ENCODE measurements at places on chromosomes 7 and 10.

- no peak for DNase-seq
Observed at GRCh38 chr10:99850767-99851340, 68.4 kb downstream of the ABCC2 start.

DNA sequence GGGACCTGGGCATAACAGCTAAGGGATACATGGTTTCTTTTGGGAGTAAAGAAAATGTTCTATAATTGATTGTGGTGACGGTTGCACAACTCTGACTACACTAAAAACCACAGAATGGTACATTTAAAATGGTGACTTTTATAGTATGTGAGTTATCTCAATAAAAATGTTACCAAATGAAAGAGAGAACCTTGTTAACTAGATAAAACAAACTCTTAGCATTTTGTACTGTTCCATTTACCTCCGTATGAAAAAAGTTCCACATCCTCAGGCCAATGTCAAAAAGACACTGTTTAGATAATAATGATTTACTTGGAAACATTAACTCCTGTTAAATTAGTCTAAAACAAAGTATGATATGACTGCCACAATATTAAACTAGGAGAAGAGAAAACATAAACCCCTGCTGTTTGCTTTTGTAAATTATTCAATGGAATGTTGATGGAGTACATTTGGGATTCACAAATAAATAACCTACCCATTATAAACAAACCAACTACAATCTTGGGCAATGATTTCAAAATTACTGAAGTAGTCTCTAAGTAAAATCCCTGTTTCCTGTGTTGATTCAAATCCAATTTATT is 60.7 kb downstream of the SMURF1 start:
- DNase-seq, result no peak

DNA sequence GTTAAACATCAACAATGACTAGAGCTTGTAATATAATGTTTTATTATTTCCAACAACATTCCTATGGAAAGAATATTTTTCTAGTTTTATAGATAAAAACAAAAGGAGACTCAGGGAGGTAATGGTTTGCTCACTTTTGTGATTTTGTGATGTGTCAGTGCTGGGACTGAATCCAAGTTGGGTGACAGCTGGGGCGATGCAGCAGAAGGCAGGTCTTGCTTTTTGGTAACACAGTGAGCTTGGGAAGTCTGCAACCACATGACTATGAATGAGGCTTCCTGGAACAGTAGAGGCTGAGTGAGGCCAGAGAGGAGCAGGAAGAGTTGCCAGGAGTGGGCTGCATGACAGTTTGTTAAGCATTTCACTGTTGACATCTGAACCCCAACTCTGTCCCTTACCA is 4.9 kb upstream of the YKT6 start:
- DNase-seq, result no peak

GRCh38 chr10:18918532-18918931 is 130.1 kb upstream of the MALRD1 start:
- no peak for DNase-seq

- DNase-seq, result no peak
Observed at GRCh38 chr7:82494420-82494819, 50.8 kb upstream of the CACNA2D1 start.

- no peak for DNase-seq
Observed at GRCh38 chr10:90842725-90843124, 15.1 kb downstream of the HTR7 start.

- no peak for DNase-seq
Observed at GRCh38 chr10:85596389-85596788, 770.2 kb downstream of the GRID1 start.

DNA sequence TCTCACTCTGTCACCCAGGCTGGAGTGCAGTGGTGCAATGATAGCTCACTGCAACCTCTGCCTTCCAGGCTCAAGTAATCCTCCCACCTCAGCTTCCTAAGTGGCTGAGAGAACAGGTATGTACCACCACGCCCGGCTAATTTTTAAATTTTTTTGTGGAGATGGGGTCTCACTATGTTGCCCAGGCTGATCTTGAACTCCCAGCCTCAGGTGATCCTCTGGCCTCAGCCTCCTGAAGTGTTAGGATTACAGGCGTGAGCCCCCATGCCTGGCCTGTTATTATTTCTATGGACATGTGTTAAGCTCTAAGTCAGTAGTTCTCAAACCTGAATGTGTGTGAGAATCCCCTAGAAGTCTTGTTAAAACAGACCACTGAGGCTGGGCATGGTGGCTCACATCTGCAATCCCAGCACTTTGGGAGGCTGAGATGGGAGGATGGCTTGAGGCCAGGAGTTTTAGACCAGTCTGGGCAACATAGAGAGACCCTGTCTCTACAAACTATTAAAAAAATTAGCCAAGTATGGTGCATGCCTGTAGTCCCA is 24.5 kb downstream of the TMEM270 start:
- DNase-seq, result no peak

DNA sequence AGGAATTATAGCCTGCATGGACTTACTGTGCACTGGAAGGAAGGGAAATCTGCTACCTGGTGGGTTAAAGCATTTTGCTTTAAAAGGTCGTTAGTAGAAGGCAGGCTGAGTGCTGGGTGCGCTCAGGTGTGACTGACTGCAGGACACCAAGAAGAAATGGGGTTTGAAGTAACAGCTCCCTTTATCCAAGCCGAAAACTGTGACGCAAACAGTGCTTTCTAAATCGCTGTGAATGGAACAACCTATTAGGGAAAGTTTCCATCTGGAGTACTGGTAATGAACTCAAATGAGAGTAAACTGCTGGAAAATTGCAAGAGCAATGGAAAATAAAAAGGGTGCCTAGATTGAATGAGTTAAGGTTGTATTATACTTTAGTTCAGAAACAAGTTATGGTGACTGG is 95.3 kb downstream of the CNNM2 start:
- no peak for DNase-seq

DNA sequence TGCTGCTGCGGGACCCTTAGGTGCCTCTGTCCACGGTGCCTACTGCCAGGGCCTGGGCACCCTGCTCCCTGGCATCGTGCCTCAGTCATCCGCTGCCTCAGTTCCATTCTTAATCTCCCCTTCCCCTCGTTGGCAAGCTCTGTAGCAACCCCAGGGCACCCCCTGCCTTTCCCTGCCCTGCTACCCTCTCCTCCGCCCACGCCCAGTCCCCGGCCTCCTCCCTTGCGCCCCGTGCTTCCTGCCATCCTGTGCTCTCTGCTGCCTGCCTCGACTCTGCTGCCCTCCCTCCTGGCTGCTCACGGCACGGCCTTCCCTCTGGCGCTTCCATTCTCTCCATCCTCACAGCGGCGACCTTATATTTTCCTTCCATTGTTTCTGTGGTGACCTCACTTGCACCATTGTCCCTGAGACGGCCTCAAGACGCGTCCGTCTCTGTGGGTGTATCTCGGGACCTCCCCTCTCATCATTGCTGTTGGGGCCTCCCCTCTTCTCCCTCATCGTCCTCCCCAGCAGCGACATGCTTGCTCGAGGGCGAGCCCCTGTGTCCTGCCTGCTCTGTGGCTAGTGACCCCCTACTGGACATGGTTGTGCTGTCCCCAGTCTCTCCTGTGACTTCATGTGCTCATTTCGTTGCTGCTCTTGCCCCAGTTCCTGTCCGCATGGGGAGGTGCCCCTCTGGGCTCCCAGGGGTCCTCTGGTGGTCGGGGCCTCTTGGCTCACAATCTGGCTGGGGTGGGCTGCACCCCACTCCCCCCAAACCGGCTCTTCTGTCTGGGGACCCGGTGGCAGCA is 35.3 kb downstream of the AGAP3 start:
- no peak for DNase-seq

All from T47D (cell line).